ENCODE measurements at places on chromosomes 11 and 22.

DNA sequence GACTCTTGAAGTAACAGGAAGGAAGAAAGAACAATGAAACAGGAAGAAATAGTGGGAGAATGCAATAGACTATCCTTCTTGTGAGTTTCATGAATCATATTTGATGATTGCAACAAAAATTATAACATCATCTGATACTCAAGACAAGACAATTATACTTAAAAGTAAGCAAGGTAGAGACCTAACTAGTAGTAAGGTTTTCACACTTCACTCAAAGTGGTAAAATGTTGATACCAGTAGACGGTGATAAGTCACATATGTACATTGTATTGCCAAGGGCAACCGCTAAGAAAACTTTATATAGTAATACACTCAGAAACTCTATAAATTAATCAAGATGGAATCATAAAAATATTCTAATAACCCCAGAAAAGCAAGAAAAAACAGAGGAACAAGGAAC, 107.8 kb downstream of the CYP2R1 start:
- no peak for DNase-seq

DNA sequence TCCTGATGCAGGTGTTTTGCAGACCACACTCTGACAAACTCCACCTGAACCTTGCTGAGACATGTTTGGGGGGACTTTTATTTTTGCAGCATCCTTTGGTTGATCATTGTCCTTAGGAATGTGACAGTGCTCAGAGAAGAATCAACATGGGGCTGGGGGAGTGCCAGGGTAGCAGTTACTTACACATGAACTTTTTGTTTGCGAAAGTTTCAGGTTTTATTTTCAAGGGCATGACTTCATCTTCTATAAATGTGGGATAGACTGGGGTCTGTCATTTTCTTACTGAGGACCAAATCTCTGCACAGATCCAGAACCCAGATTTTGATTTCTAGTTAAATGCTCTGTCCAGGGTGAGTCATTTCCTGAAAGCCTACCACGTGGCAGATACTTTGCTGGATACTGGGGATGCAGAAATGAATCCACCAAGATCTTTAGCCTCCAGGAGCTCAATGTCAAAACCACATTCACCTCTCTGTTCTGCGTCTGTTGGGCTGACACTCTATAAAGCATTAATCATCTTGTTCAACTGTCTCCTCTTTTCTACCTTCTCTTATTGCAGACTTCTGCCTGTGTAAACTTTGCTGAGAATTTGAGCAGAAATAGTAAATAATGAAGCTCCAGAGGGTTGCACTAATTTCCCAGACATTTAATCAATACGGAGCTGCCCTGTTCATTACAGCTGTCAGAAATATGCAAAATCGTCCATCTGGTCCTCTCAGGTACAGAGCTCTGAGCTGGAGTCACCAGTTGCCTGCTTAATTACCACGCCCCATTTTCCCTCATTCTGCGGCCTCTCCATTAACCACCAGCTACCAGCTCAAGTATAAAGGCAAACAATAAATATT, 387.9 kb downstream of the MIAT start:
- no peak for DNase-seq

DNA sequence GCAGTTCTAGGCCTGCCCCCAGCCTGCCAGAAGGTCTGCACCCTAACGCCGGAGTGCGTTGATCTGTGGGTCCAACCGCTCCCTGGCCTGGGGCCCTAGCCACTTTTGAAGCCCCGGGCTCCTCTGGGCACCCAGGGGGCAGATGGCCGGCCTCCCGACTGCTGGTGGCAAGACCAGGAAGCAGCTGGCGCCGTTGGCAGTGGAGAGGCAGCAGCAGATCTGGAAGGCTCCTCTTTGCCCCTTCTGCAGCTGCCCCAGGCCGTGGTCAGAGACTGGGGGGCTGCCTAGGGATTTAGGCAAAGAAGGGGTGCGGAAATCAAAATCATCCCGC, 445 bp upstream of the VWCE start:
- no peak for DNase-seq

DNA sequence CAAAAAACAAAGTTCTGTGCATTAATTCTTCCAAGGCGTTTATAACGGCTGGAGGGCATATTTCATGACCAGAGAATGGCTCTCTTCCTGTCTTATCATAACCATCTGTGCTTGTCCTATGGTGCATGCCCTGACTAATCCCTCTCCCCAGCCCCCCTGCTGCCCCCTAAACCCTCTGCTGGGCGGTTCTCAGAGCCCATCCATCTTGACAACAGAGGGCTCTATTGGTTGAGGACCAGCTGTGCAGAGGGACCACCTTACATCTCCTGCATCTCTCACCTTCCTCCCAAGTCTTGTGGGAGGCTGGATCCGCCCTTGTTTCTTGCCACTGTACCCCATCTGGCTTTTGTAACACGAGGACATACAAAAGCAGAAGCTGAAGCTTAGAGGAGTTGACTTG, 282.1 kb downstream of the MIAT start:
- DNase-seq = no peak

- DNase-seq = no peak
Observed at GRCh38 chr11:112822478-112823274, 138.5 kb upstream of the NCAM1 start.

DNA sequence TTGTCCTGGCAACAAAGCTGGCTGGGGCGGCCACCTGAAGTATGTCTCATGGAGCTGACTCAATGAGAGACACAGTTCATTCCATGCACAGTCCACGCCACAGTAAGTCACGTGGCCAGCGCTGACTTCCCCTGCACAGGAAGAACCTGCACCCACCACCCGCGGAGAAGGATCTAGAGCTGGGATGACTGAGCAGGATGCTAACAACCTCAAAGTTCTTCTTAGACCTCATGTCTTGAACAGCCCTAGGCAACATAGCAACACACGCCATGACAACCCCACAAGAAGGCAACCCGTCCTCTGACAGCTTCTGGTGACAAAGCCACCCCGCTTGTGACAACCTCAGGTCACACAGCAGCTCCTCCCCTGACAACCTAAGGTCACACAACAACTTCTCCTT, 76.9 kb upstream of the B3GAT1 start:
- no peak for DNase-seq

DNA sequence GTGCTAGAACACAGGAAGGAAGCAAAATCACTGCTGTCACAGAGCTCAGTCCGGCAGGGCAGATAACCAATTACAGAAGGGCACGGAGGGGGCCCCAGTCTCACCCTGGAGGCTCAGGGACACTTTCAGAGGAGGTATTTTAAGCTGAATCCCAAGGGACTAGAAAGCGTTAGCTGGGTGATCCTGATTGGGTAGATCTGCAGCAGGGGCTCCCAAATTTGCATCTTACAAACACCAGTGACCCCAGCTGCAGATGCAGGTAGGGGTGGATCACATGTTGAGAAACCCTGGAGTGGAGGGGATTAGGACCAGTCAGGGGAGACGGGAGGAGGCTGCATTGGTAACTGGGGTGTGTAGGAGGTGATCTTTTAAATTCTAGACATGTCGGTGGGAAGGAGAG, 91.4 kb downstream of the CSNK2A3 start:
- no peak for DNase-seq
